Cerebellar nuclear complex (tissue), 1 donor: ENCODE measurements at places on chromosomes 16 and 17.

DNA sequence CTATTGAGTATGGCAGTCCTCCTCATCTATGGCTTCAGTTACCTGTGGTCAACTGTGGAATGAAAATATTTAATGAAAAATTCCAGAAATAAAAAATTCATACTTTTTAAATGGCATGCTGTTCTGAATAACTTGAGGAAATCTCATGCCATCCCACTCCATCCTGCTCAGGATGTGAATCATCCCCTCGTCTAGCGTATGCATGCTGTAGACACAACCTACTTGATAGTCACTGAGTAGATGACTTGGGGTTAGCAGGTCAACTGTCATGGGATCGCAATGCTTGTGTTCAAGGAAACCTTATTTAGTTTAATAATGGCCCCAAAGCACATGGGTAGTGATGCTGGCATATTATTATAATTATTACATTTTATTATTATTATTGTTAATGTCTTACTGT is 4.8 kb upstream of the VAC14 start:
- no peak for DNase-seq

- DNase-seq: no peak
These were observed 12.2 kb upstream of the MMD start for GRCh38 chr17:55433629-55434422.

GRCh38 chr16:86737083-86737482 is 158.7 kb downstream of the FOXL1 start:
- no peak for DNase-seq

- DNase-seq: no peak
These were observed 12.3 kb downstream of the FLII start for GRCh38 chr17:18246109-18246725.

DNA sequence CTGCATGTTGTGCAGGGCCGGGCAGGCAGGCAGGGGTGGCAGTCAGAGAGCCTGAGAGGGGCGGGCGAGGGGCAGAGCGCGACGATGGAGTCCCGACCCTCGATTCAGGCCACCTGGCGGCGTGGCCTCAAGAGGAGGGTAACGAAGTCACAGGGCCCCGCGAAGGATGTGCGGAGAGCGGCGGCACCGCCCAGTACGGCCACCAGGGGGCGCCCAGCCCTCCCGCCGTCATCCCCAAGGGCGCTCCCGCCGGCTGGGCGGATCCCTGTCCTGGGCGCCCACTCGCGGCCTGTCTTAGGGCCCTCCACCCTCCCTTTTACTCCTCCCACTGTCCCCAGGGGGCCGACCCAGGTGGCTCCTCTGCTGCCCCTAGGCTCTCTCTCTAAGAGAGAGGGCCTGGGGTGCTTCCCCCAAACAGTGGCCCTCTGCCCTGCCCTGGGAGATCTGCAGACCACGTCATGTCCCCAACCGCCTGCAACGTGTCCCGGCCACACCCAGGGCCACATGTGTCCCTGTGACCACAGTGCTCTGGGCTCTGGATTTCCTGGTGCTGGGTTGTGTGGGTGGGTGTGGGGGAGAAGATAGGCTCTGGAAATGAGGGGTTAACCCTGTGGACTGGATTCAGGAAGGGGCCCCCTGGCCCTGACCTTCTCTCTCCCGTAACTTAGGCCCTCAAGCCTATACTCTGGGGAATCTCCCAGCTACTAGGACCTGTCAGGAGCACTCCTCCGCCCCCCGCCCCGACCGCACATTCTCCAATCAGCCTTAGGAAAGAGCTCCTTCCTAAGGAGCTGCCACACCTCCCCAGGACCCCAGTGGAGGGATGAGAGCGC is 5.9 kb downstream of the DPEP2 start:
- no peak for DNase-seq

GRCh38 chr17:72995008-72995656 is 97.4 kb downstream of the SLC39A11 start:
- no peak for DNase-seq

DNA sequence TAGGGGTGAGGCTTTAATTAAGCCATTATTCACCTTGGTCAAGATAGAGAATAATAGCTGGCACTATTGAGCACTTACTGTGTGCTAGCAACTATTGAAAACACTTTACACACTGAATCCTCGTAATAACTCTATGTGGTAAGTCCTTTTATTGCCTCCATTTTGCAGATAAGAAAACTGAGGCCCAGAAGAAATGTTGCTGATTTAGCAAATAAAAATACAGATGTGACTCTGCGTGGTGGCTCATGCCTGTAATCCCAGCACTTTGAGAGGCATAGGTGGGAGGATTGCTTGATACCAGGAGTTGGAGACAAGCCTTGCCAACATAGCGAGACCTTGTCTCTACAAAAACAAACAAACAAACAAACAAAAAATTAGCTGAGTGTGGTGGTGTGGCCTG is 19.4 kb downstream of the OTOA start:
- DNase-seq: no peak

DNA sequence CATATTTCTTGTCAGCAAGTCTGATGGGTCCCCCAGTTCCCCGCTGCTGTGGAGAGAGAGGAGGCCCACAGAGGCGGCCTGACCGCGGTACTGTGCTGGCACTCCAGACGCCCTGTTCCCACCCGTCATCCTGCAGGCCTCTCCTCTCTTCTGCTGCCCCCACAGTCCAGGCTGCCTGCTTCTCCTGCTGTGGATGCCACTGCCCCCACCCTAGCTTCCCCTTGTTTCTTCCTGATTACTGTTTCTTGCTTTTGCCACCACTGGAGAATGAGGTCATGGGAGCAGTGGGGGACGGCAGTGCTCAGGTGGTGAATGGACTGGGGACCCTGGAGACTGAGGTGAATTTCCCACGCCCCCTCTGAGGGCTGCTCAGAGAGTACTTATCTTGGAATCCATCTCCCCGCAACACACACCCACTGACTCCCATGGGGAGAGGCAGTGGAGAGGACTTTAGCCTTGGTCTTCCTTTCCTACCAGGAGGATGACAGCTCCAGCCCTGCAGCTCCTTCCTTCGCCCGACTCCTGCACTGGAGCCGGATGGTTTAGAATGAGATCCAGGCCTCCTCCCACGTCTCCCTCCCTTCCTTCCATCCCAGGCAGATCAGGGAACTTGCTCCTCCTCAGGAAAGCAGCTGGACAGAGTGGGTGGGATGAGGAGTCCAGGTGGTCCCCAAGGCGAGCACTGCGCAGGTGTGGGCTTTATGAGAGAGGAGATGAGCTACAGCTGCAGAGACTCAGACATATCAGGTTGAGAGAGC is 60.4 kb downstream of the PLXDC1 start:
- no peak for DNase-seq

DNA sequence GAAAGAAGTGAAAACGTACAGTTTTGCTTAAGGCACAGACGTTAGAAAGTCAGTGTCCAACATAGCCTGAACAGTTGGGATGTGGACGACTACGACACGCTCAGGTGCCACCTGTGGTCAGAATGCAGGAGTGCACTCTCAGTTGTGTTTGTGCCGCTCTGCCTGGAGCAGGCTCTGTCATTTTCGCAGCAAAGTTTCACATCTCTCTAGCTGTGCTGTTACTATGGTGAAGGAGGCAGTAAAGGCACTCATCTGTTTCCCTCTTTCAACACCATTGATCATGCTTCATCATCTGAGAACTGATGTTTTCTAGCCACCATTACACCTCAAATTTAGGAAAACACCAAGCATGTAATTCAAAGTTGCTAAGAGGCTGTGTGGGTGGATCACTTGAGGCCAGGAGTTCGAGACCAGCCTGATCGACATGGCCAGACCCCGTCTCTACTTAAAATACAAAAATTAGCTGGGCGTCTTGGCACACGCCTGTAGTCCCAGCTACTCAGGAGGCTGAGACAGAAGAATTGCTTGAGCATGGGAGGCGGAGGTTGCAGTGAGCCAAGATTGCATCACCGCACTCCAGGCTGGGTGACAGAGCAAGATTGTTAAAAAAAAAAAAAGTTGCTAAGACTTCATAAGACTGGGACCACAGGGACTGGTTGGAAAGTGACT is 44.9 kb upstream of the DNAJA2 start:
- no peak for DNase-seq

DNA sequence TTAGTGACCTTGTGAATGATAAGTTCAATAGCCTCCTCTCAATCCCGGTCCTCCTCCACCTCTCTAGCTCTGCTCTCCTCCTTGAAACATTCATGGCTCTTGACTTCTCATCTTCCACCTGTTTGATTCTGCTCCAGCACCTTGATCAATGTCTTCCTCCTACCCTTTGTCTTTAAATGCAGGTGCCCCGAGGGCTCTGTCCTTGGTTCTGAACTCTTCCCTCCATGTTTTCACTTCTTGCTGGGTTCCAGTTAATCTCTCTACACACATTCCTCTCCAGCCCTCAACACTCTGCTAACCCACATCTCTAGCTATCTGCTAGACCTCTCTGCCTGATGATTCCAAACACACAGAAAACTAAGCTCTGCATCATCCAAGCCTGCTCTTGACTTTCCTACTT is 13.4 kb downstream of the CD300E start:
- DNase-seq: no peak

DNA sequence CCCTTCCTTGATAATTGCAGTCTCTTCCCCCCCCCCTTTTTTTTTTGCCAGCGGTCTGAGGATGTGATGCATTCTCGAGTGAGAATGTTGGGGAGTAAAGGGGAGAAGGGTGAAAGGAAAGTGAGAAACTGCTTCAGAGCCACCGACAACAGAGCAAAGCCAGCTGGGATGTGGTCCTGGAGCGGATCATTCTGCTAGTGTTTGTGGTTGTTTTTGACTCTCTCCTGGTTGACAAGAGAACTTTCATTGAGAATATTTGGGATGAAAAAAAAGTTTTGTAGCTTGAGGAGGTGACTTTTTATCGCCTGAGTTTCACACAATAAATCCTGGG is 1.3 kb downstream of the NF1 start:
- DNase-seq: no peak

DNA sequence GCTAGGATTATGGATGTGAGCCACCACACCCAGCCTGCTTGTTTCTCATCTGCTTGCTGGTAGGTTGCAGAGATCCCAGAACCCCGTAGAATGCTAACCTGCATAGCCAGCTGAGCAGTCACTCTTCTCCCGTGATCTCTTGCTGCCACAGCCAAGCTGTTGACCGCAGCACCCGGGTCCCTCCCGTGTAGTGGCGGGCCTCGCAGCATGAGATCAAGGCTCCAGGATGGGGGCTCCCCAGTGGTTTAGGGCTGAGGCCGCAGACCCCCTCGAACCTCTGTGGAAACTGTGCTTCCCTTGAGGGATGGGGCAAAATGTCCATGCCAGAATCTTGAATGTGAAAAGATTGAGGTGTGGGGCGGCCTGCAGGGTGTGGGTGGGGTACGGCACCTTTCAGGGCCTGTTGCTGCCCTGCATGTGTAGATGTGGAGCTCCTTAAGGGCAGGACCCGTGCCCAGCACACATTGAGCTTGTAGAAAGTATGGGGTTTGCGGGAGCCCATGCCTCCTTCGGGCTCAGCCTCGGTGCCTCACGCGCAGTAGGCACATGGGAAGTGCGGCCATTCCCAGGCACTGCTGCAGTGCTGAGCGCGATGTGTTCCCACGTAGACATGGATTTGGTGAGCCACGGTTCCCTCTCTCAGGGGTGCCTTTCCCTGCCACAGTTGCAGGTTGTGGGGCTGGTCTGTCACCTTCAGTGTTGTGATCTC is 99.9 kb downstream of the BANP start:
- DNase-seq: no peak

- no peak for DNase-seq
These were observed 2.8 kb downstream of the HAS3 start for GRCh38 chr16:69108064-69108904.

GRCh38 chr16:69823831-69824563 is 61.9 kb downstream of the WWP2 start:
- DNase-seq: no peak

DNA sequence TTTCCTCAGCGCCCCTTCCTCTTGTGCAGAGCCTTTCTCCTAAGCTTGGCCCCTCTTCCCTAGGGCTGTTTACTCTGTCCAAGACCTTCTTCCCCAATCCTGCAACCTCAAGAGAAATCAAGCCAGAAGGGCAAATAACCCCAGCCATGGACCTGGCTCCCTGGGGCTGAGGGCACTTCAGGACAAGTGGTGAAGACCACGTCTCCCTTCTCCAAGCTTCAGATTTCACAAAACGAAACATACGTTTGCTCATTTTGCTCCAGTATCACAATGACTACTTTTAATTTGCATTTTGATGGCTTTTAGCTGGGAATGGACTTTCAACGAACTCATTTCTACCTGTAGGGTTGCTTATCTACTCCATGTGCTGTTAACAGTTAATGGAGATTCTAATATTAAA is 139.8 kb upstream of the CACNG5 start:
- no peak for DNase-seq

DNA sequence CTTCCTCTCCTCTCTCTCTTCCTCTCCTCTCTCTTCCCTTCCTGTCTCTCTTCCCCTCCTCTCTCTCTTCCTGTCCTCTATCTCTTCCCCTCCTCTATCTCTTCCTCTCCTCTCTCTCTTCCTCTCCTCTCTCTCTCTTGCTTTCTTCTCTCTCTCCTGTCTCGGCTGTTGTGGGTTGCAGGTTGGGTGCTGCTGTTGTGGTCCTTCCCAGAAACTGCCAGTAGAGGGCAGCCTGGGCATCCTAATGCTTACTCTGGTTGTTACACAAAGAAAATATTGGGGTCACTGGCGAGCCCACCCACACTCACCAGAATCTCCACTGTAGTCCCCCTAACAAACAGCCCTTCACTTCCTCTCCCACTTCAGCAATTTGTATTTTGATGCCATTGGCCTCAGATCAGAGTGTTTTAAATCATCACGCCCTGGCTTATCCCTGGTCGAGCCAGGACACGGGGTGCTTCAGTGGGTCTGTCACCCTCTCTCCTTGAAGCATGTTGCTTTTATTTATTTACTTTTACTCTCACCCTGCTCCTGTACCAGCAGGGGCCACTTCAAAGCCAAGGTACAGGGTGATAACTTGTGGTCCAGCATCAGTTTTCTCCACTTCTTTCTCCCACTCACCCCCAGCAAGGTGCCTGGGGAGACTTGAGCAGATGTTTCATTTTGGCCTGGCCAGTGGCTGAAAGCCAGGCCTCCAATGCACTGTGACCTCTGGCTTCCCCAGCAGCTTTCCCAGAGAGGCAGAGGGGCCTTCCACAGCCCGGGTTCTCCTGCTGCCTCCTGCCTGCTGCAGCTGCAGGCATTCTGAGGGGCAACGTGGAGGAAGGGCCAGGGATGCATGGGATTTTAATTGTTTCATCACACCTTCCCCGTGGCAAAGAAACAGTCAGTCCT is 4.7 kb upstream of the MMP15 start:
- no peak for DNase-seq

- no peak for DNase-seq
These were observed 46.1 kb downstream of the MARVELD3 start for GRCh38 chr16:71672125-71672524.
